D341Med (cell line): ENCODE measurements at places on chromosomes 3 and 15.

- DNase-seq = no peak
These were observed 57.3 kb upstream of the SPRED1 start for GRCh38 chr15:38195191-38195901.

DNA sequence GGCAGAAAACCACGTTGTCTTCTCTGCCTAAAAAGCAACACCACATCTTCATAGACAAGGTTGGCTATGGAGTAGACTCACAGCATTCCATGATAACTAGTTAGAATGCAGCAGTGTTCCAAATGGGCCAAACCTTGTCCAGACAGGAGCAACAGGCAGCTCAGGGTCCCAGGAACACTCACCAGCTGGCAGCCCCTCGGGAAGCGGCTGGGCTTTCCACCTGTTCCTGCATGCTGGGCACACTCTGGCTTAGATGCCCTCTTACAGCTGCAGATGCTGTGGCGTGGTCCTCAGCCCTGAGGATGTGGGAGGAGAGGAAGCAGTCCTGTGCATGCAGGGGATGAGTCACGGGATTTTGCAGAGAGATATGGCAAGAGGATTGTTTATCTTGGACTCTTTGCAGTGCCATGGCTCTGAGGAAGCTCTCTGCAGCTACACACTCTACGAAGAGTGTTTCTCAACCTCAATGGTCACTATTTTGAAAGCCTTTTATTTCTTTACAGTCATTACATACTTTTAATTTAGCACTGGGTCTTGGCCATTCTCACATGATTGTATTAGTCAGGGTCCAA lies 11.3 kb downstream of the NRROS start:
- no peak for DNase-seq

DNA sequence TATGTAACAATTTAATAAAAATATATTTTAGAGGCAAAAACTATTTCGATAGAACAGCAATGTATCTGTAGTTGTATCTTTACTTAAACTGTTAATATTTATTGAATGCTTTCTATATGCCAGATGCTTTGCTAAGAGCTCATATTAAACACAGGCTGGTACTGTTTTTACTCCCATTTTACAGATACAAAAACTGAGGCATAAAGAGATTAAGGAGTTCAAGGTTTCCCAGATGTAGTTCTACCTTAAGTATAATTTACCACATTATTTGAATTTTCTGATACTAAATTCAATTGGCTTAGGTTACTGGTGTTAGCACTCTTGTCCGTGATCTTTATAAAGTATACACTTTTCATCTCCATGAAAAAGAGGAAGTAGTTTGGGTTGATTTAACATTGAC lies 149.8 kb downstream of the ROBO2 start:
- DNase-seq = no peak

DNA sequence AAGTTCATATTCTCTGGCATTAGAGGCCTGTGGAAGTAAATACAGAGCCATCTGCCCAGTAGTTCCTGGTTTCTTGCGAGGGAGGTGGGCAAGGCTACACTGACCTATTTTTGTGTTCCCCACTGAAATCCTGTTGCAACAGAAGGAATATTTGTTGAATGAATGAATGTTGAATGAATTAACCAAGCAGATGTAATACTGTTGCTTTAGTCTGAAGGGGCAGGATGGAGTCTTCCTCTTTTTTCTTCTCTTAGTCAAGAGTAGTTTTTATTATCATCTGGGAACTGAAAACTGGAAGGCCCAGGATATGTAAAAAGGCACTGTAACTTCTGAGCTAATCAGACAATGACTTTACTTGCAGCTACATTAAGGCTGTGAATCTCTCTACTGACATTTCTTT lies 17.1 kb downstream of the BLOC1S6 start:
- no peak for DNase-seq

GRCh38 chr3:1515882-1516281 lies 423.1 kb downstream of the CNTN6 start:
- DNase-seq = no peak

DNA sequence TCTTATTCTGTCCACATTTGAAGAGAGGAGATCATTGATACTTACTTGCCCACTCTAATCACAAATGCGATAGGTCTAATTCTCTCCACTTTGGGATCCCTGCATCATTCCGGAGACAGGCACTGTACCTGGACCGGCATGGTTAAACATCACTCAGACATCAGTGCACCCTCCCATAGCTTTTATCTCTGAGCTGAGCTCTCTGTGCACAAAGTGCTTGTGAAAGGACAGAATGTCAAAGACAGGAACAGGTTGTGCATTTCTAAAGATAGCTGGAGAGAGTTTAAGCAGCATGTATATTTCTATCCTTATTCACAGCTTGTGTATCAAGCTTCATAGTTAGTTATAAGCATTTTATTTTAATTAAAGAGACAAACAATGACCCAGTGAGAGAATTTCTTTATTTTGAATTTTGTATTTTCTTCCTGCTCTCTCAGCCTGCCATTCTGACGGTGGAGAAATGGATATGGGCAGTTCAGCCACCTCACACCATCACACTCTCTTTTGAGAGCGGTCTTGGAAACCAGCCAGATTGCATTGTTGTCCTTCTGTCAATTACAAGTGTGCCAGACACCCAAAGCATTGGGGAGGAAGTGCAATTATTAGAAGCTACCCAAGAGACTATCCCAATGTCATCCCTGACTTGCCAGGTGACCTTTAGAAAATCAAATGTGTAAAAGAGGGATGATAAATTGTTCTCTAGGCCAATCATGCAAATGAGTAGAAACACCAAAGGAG lies 65.2 kb upstream of the CHL1 start:
- no peak for DNase-seq

DNA sequence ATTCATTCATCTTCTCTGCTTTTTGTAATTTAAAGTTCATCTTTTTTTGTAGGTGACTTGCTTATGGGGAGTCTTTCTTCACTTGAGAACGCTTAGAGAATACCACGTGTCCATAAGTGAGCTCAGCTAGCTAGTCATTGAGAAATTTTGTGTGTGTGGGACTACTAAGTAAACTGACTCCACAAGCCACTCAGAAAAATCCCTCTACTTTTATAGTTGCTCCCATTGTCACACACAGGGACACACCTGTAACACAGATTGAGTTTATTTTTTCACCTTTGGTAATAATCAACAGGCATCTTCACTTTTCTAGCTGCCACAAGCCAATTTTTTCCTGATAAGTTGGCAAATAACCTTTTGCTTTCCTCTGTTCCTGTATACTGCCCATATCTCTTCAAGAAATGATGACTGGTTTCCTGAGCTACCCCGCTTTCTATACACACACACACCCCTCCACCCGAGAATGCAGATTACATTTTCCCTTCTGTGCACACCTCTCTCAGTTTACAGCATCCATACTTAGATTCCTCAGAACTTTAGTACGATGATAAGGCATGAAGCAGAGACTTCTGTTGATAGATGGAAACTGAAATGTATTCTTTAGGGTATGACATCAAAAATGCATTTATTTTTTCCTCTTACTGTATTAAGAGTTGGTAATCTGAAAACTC lies 4.6 kb downstream of the TSC22D2 start:
- no peak for DNase-seq

- DNase-seq = peak; percentile 41
These were observed 123.9 kb downstream of the RSRC1 start for GRCh38 chr3:158233791-158234190.

DNA sequence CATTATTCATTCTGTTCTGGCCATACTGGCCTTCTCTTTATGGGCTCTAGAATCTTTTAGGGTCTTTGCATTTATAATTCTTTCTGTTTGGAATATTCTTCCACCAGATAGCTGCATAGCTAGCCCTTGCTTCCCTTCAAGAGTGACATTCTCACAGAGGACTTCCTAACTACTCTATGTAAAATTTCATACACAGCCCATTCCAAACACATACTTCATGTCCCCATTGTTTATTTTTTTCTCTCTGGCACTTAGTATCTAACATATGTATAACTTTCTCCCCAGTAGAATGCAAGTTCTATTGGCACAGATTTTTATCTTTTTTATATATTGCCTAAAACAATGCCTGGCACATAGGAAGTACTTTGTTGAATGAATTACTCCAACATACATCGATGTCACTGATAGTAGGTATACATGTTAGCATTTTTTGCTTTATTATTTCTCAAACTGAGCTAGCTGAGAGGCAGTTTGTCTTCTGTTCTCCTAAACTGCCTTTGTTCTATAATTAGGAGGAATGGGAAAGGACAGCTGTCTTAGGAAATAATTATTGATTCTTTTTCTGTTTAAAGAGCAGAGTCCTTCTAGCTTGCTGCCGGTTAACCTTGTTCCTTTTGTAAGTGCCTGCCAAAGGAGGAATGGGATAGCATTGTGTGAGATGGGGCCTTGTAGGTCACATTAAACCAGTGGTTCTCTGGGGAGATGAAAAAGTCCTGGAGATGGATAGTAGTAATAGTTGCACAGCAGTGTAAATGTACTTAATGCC lies 7.9 kb downstream of the FAM162A start:
- DNase-seq = no peak

DNA sequence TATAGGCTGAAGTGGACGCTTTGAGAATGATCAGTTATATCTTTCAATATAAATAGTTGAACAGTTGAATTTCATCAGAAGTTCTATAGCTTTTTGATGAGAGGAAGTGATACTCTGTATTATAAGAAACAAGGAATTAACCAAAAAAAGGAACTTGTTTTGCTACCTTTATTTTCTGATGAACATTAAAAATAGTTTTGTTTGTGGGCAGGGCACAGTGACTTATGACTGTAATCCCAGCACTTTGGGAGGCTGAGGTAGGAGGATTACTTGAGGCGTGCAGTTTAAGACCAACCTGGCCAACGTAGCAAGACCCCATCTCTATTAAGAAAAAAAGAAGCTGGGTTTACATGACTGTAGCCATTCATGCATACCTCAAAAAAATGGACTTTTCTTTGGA lies 16.7 kb downstream of the BLOC1S6 start:
- no peak for DNase-seq

DNA sequence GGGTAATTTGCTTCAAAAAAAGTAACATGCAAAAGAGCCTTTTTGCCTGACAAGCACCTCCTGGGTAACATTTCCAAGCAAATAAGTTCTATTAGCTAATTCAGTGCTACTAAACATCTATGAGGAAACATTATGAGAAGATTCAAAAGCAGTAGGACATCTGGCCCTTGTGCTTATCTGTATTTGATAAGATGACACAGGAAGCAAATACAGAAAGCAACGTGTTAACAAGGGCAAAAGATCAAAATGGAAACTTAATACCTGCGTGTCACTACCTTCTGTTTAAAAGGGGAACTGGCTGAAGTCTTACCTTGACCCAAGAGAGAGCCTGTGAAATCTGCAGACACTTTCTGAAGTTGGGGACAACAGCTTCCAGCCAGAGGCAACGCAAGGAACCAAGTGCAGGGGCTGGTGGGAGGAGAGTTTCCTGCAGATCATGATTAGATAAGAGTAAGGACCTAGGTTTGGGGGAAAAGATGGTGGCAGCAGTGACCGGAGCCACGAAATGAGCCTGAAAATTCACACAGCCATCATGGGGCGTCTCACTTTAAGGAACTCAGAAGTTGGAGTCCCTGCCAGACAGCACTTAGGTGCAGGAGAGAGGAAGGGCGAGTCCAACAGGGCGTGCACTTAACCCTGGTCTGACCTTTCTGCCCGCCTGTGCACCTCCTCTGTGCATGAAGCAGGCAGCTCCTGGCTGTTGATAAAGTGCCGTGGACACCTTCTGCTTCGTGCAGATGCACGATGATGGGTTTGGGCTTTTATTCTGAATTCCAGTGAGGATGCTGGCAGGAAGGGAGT lies 153.6 kb upstream of the BHLHE40 start:
- no peak for DNase-seq

DNA sequence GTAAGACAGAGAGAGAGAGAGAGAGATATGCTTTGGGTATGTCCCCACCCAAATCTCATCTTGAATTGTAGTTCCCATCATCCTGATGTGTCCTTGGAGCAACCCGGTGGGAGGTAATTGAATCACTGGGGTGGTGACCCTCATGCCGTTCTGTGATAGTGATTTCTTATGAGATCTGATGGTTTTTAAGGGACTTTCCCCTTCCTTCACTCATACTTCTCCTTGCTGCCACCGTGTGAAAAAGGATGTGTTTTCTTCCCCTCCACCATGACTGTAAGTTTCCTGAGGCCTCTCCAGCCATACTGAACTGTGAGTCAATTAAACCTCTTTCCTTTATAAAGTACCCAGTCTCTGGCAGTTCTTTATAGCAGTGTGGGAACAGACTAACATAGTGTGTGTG lies 60.3 kb downstream of the EOMES start:
- no peak for DNase-seq

GRCh38 chr3:154758109-154758868 lies 321.8 kb upstream of the MME start:
- DNase-seq = no peak

DNA sequence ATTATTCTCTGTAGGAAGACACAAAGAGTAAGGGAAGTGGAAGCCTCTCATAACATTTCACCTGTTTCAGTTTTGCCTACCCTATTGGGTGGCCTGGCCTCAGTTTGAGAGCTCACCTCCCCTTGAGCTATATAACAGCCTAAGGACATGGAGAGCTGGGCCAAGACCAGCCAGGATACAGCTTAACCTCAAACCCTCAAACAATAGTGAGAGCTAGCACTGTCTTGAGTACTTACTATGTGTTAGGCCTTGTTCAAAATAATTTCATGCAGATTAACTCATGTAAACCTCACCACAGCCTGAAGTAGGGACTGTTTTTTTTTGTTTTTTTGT lies 15.0 kb upstream of the TBL1XR1 start:
- DNase-seq = no peak

GRCh38 chr3:58013973-58014649 lies 5.9 kb downstream of the FLNB start:
- DNase-seq = peak; percentile 66

DNA sequence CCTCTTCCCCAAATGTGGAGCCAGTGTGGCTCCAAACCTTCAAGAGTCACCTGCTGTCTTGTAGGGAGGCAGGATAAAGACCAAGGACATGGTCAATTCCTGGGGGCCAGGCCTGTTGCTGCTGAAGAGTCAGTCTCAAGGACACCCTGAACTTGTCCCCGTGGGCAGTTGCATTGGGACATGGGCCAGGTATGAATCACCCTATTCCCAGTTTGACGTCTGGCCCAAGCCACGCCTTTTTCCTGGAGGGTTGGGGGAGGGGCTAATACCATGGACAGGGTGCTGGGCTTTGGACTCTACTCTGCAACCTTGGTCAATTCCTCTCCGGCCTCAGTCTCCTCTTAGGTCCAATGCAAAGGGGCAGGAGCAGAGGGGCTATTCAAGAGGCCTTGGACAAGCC lies 10.4 kb downstream of the ATP2B2 start:
- no peak for DNase-seq

DNA sequence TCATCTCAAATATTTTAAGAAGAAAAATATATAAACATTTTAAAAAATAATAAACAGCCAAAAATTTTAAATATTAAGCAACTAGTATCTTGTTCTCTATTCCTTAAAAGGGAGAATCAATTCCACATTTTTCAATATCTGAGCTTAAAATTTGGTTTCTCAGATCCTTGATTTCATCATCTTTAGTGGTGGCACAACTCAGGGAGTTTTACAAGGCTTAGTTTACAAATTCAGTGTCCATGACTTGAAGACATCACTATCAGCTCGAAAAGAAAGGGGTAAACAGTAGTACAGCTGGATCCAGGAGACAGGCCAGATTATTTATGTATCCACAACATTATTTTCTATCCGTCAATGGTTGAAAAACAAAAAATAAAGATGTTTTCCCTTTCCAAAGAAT lies 11.6 kb downstream of the IGF2BP2 start:
- no peak for DNase-seq

GRCh38 chr15:34223904-34224596 lies 766 bp upstream of the EMC4 start:
- no peak for DNase-seq
